ENCODE measurements at places on chromosomes 13 and 19. TPM values are rescaled to one million over a fixed set of nuclear protein-coding genes. Genes with fewer than 3 reads are reported as not detected.

DNA sequence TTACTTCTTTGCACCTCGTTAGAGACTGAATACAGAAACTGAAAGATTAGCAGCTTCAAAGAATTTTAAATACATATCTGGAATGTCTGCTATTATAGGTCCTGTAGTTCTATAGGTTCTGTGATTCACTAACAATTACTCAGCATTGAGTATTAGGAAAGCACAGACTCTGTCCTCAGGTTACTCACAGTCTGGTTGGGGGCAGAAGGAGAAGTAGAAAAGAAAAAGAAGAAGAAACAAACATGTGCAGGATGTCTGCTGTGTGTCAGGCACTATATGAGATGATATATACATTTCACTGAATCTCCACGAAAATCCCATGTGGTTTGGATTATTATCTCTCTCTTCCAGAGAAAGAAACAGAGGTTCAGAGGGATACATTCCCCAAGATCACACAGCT lies 40.1 kb downstream of the SERTM1 start:
- H3K27ac ChIP-seq: no peak overlapping the region
- H3K36me3 ChIP-seq: no peaks in the 10 kb centered on the region
- peaks cover 25% of the 10 kb centered on the region for H3K27me3 ChIP-seq
- H3K4me3 ChIP-seq: no peak overlapping the region
- H3K4me1 ChIP-seq: no peaks in the 10 kb centered on the region

POSTN gene
- total RNA-seq: not detected

DNA sequence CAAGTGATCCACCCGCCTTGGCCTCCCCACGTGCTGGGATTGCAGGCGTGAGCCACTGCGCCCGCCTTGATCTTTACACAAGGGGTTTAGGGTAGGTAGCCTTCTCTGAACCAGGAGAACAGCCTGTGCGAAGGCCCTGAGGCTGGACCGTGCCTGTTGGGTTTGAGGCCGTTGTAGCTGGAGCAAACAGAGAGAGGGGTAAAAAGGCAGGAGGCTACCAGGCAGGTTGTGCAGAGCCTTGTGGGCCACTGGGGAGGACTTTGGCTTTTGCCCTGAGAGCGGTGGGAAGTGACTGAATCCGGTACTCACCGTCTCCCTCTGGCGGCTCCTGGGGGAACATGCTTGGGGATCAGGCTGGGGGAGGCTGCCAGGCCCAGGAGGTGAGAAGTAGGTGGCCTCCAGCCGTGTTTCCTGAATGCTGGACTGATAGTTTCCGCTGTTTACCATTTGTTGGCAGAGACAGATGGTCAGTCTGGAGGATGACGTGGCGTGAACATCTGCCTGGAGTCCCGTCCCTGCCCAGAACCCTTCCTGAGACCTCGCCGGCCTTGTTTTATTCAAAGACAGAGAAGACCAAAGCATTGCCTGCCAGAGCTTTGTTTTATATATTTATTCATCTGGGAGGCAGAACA lies 24.6 kb downstream of the SPC24 start:
- no peaks in the 10 kb centered on the region for H3K4me1 ChIP-seq
- H3K27ac ChIP-seq: no peak overlapping the region
- H3K36me3 ChIP-seq: peaks cover 45% of the 10 kb centered on the region

FAM187B gene
- total RNA-seq: not detected

MAP1S gene
- total RNA-seq: 46.8 TPM

PSPN gene
- total RNA-seq: 2.5 TPM

DNA sequence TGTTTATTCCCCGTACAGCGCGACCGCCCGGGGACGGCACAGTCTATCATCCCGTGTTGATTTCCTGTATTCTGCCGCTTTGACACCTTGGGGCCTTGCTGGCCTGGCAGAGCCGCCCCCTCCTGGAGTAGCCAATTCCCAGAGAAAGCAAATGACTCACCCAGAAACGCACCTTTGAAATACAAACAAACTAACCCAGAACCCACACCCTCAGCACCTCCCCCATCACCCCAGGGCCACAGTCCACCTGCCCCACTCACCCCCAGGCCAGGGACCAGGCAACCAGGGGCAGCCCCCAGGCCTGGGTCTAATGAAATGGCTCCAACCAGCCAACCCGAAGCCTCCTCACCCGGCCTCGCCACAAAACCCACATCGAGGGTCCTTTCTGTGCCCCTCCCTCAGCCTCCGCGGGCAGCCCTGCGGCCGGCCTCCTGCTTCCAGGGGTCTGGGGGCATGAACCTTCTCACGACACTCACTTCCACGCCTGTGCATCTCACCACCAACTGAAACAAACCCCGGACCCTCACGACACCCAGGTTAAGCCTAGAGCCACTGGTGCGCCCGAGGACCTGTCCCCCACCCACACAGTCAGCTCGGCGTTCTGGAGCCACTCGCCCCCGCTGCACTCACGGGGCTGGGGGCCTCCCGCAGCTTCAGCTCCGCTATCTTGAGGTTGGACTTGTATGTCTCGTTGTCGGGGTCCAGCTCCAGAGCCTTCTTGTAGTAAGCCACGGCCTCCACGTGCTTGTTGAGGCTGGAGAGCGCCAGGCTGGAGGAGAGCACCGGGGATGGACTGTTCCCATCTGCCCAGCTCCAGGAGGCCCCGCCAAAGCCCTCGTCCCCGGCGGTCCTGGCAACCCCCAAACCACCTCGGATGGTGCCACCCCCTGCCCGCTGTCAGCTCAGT lies 20.9 kb downstream of the SGTA start:
- H3K27ac ChIP-seq: no peak overlapping the region
- H3K4me1 ChIP-seq: no peaks in the 10 kb centered on the region
- no peaks in the 10 kb centered on the region for H3K27me3 ChIP-seq
- no peak overlapping the region for H3K4me3 ChIP-seq
- peaks cover 20% of the 10 kb centered on the region for H3K36me3 ChIP-seq

ODAD3 gene
- total RNA-seq: 0.19 TPM
